ENCODE measurements at places on chromosomes 5 and 9.

GRCh38 chr5:109199799-109200620 lies 209.8 kb downstream of the PJA2 start:
- no peak for DNase-seq

GRCh38 chr5:160054047-160054446 lies 45.1 kb downstream of the TTC1 start:
- no peak for DNase-seq

- DNase-seq, result no peak
These were observed 50.0 kb downstream of the GSN start for GRCh38 chr9:121317737-121318630.

GRCh38 chr5:11955331-11955730 lies 51.1 kb upstream of the CTNND2 start:
- no peak for DNase-seq

GRCh38 chr9:76716085-76716672 lies 48.1 kb upstream of the PCA3 start:
- no peak for DNase-seq

DNA sequence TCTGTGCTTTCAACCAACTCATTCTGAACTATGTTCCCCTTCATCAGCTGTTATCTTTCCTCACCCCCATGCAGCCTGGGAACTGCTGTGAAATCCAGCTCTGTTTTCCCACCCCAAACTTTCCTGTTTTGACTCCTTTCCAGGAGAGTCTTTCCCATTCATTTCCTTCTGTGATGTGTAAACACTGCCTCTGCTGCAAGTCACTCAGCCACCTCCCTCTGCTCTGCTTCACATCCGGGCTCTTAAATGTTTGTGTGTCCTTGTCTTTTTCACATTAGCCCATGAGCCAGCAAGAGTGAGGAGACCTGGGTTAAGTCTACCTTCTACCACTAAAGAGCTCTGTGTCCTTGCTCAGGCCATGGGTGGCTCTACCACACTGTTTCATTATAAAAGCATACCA lies 137.5 kb downstream of the ICE1 start:
- no peak for DNase-seq

DNA sequence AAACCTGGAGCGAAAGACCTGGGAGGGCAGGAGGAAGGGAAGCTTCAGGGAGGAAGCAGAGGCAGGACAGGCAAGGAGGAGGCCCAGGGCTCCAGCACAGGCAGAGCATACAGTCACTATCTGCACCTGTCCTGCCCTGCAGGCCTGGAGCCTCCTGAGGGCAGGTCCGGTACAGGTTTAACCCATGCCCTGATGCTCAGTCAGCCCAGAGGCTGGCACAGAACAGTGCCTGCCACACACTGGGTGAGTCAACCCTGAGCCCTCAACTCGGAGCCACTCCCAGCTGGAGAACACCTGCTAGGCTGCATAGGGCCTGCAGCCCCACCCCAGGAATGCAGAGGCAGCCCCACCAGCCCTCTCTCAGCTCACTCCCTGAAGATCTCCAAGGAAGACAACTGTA lies 161.5 kb upstream of the PHYKPL start:
- peak; percentile 15 for DNase-seq

GRCh38 chr9:127218818-127219217 lies 45.8 kb upstream of the GARNL3 start:
- DNase-seq, result no peak

DNA sequence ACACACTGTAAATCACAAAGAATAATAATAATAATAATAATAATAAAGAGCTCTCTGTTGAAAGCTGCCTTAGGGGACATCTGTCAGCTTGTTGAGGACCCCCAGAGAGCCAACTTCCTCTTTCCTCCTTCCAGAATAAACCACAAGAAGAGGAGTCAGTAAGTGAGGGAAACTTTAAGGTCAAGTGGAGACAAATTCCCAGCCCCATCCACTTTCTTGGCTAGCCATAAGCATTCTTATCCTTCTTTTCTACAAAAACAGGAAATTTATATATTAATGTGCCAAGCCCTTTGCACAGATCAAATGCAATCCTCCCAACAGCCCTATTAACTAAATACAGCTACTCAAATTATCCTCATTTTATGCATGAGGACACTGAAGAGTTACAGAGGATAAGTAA lies 9.4 kb upstream of the C5orf58 start:
- no peak for DNase-seq

DNA sequence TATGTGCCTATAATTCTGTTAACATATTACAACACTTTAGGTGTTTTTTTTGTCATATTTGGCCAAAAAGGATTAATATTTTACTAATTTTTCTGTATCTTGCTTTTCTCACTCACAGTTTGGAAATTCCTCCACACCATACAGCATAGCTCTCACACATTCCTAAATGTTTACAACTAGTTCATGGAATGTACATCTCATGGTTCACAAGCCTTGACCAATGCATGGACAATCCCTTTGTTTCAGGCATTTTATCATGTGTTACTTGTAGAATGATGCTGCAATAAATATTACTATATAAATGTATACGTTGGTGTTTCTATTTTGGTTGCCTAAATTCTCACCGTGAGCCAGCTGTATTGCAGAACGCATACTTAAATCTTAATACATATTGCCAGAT lies 80.5 kb upstream of the SPATA31C2 start:
- DNase-seq, result no peak

- no peak for DNase-seq
These were observed 348.0 kb downstream of the SEMA5A start for GRCh38 chr5:9197881-9198260.

- no peak for DNase-seq
These were observed 12.6 kb downstream of the ISL1 start for GRCh38 chr5:51395666-51396356.

GRCh38 chr9:88266416-88266815 lies 121.8 kb upstream of the SPIN1 start:
- DNase-seq, result no peak

GRCh38 chr9:109969573-109970237 lies 189.7 kb downstream of the PALM2AKAP2 start:
- DNase-seq, result no peak

GRCh38 chr5:35828082-35828598 lies 28.6 kb upstream of the IL7R start:
- no peak for DNase-seq

DNA sequence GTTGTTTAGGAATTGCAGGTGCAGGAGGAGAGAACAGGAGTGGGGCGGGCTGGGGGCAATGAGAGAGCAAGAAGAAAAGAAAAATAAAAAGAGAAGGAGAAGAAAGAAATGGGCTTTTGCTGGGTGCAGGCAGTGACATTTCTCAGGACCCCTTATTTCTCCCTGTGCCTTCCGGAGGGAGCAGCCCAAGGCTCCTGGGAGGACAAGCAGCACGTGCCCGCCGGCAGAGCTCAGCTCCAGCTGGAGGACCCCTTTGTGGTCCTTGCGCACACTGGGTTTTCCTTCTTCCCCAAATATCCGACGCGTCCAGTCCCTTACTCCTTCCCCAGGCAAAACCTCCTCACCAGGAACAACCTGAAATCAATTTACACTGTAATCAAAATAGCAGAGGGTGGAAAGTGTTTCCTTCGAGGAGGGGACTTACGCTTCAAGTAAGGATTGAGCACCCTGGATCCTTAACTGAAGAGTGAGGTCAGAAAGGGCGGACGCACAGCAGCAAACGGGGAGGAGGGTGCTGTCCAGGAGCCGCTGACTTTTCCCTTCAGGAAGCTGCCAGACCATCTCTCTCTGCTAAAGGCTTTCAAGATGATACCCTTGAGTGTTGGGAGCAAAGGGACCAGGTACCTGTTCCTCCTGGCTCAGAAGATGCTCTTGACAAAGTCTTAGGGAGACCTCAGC lies 2.1 kb downstream of the BTNL9 start:
- DNase-seq, result no peak

GRCh38 chr5:80220245-80220897 lies 35.5 kb downstream of the SERINC5 start:
- no peak for DNase-seq

- DNase-seq, result no peak
These were observed 184.0 kb downstream of the TTLL11 start for GRCh38 chr9:121909111-121909510.

DNA sequence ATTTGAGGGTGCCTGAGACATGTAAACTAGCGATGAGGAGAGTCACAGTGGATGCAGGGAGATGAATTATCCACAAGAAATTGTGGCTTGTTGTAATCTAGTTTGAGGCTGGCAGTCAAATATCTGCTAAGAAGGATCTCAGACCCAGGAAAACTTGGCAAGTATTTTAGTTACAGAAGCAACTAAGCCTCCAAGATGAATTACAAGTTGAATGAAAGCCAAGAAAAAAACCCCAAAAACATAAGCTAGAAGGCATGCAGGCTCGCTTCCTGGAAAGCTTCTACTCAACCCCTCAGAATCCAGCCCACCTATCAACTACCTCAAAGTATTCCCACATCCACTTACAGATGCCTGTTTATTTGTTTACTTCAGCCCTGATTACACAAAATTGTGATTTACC lies 696.9 kb downstream of the MAT2B start:
- no peak for DNase-seq

GRCh38 chr5:16271851-16272250 lies 92.3 kb upstream of the MARCHF11 start:
- DNase-seq, result no peak

DNA sequence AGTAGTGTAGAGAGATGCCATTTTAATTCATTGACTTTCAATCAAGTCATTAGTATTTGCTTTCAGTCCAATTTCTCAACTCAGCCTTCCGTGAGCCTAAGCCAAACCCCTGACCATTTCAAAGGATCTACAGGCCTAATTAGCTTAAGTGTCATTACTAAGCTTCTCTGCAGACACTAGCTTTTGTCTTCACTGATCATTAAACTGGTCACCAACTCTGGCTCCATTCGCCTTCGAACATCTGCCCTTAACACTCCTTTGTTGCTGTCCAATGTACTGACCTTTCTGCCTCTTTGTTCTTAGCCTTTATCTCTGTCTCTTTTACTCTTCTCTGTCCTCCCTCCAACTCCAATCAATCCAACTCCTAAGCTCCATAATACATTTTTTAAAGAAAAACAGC lies 299.3 kb downstream of the DIRAS2 start:
- DNase-seq, result no peak

DNA sequence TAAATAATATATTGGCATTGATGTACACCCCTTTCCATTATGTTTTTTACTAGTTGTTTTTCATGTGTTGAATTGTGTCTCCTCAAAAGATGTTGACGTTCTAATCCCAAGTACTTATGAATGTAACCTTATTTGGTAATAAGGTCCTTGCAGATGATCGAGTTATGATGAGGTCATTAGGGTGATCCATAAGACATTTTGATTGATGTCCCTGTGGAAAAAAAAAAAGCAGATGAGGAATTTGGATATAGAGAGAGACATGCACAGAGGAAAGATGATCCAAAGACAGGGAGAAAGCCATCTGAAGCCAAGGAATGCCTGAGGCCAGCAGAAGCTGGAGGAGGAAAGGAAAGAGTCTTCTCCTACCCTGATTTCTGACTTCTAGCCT lies 632.7 kb downstream of the TLR4 start:
- no peak for DNase-seq

GRCh38 chr5:31934156-31934555 lies 240.0 kb downstream of the GOLPH3 start:
- DNase-seq, result no peak

- DNase-seq, result no peak
These were observed 1.5 kb downstream of the TTC39B start for GRCh38 chr9:15305470-15305869.

DNA sequence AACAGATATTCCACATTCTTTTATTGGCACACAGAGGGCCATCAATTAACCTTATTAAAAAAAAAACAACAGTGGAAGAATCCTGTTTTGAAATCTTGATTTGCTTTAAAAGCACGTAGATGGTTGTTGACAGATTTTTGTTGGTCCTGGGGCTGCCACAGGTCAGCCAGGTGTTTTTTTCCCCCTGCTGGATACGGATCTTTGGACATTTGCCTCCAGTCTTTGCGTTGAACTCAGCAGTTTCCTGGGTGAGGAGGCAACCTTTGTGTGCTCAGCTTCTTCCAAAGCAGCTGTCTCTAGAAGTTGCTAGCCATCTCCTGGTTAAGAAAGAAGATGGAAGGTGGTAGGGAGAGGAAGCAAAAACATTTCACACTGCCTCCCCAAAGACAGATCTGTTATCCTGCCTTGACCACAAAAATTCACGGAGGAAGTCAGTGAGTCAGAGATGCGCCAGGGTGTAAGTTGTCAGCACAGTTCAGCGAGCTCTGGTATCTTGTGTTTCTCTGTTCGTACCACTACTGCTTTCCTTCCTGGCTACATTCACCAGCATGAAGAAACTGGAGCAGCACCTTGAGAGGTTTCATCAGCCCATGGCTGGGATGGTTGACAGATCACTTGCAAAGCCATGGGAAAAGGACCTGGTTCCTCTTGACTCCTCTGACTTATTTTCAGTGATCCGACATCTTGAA lies 207.3 kb downstream of the ARHGAP26 start:
- no peak for DNase-seq

DNA sequence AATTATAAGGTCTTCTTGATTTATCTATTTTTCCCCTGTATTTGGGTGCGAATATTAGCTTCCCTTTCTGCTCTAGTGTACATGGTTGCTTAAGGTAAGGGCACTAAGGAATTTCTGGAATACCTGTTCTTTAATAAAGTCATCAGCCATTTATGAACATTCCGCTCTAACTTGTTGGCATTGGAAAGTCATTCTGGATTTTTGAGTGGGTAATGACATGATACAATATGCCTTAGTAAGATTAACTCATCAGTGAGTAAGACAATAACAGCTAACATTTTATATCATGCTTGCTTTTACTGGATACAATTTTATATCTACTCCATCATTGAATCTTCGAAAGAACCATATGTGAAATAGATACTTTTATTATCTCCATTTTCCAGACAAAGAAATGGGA lies 196.1 kb downstream of the ARRDC3 start:
- no peak for DNase-seq

DNA sequence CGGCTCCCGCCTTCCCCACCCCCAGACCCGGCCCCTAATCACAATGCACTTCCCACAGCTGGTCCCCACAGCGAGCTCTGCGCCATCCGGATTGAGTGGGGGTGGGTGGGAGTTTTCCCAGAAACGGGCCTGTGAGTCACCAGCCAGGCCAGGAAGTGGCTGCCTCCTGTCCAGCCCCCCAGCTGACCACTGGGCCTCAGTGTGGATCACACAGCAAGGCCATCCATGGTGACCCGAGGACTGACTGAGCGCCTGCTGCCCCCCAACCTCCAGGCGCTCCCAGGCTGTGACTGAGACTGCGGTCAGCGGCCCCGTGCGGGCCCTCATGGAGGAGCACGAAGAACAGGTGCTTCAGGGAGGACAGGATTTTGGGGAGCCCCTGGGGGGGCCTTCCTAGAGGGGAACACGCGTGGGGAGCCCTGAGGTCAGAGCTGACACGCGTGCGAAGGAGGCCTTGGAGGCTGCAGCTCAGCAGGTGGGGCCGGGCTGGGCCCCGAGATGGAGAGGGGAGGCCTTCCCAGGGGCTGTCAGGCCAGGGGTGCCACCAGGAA lies 48.3 kb upstream of the EGFL7 start:
- no peak for DNase-seq

GRCh38 chr5:17730421-17730820 lies 96.2 kb downstream of the TAF11L14 start:
- no peak for DNase-seq

DNA sequence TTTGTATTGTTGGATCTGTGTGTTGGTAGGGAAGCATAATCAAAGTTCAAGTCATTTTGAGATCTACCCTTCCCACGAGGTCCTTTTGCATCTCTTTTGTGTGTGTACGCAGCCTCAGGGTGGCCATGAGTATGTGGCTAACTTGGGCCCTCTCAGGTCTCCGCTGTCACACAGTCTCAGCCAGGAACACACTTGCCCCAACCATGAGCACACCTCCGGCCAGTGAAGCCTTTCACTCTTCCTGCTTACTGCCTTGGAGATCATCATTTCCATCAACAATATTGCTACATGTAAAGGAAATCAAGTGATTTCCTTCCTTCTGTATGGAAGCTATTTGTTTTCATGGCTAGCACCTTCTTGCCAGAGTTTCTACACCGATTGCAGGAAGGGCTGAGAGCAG lies 13.9 kb downstream of the ZNF346 start:
- no peak for DNase-seq
